CD4-positive, alpha-beta T cell treated with Interleukin-4 for 1 hour (primary cell): ENCODE measurements at places on chromosomes 5 and 9.

GRCh38 chr9:95724253-95724991 is 151.1 kb upstream of the ERCC6L2 start:
- DNase-seq: peak; percentile 75

- DNase-seq: no peak
Measured at GRCh38 chr9:85262333-85262732, 479.4 kb downstream of the AGTPBP1 start.

GRCh38 chr9:2281031-2281802 is 266.1 kb downstream of the SMARCA2 start:
- no peak for DNase-seq

- no peak for DNase-seq
Measured at GRCh38 chr5:161863811-161864210, 15.9 kb downstream of the GABRA1 start.

DNA sequence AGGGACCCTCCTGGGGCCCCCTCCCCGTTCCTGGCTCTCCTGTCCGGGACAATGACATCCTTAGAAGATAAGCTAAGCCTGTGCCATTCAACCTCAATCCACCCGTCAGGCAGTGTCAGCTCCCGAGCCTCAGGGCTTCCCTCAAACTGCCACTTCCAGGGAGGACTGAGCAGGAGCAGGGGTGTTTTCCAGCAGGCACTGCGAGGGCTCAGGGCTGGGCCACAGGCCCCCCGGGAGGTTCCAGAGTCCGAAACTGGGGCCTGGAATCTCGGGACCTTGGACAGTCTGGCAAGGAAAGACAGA is 26.2 kb downstream of the LHX3 start:
- DNase-seq: no peak

DNA sequence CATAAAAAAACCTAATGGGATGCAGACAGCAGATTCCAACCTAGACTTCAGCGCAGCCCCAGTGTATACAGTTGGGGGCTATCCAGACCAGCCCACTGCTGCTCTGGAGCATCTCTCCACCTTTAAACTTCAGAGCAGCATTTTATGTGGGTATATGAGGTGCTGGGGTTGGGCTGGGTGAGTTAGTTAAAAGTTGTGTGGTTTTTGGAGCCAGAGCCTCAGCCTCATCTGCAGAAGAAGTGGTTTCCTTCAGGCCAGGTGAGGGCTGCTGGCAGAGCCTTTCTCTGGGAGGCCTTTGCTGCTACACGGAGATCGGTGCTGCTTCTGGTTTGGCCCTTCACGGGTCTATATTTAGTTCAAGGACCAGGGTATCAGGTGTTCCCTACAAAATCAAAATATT is 228.3 kb downstream of the PDZD2 start:
- DNase-seq: no peak
